ENCODE measurements at places on chromosomes 11 and 22.

- DNase-seq: no peak
These were observed 279.7 kb downstream of the SWAP70 start for GRCh38 chr11:9943386-9944110.

- DNase-seq: no peak
These were observed 96.5 kb downstream of the NXPE2 start for GRCh38 chr11:114774599-114775361.

GRCh38 chr11:86818462-86819192 lies 18.3 kb downstream of the PRSS23 start:
- DNase-seq: no peak

- DNase-seq: no peak
These were observed 29.0 kb downstream of the TIMP3 start for GRCh38 chr22:32830473-32830872.

DNA sequence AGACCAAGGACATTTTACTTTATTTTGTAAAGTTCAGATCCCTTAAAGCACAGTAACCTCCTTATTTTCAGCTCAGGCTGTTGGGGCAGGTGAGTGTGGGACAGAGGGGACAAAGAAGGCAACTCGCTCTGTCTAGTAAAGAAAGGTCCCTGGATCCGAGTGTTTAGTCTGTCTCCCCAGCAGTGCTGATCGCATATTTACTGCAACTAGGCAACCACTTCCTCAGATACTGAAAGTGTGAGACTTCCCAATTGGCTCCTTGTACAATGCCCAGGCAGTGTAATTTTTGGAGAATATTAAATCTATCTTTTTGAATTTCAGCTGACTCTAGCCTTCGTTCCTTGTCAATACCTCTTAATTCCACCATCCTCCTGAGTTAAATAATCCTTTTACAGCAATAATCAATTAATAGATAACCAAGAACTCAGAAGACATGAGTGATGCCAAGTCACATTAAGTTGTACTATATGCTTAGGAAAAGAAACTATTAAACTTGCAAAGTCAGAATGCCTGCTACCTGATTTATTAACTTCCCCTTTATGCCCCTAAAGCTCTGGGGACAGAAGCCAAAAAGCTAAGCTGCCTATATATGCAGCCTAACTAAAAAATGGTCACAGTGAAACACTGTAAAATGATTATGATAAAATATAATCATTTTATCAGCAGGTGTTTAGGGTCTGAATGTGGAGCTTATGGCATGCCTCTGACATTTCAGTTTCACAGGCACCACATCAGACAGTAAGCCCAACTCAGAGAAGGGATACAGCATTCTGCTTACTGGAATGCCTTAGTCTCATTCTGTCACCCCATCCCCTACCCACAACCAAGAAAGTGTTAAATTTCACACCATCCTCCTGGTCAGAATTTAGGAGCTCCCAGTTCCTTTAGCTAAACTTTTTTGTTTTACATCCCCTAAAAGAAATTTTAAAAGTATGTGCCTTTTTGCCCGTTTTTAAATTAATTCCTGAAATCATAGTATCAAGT lies 138.7 kb downstream of the TRIM44 start:
- DNase-seq: no peak

- DNase-seq: no peak
These were observed 27.0 kb upstream of the AMOTL1 start for GRCh38 chr11:94741022-94741679.

DNA sequence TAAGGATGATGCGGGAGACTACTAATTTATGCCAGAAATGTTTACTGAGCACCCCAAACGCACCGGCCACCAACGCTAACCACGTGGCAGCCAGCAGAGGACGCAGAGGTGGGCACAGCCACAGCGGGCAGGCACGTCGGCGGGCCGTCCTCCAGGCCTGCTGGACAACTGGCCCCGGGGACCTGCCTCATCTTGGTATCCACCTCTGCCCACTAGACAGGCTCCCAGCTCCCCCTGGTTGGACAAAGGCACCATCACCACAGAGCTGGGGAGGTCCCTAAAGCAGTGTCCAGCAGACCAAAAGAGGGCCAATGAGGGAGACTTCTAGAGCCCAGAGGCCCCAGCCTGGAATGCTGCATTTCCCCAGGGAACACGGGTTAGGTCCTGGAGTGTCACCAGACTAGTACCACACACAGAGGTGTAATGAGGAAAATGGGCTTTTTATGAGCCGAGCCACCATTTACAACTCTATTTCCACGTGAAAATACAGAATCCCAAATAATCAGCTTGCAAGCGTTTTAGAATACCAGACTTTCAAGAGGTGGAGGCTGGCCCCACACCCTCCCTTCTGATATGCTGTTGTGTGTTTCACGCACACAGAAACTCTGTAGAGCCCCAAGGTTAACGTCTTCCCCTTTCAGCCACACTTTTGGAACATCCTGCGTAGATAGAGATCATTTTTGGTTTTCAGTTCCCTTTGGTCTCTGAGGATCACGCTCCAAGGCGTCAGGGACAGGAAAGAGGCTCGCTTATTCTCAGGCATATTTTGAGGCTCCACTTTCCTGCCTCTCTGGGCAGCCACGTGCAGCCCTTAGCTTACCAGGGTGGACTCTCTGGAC lies 23.7 kb upstream of the BID start:
- peak; percentile 64 for DNase-seq

DNA sequence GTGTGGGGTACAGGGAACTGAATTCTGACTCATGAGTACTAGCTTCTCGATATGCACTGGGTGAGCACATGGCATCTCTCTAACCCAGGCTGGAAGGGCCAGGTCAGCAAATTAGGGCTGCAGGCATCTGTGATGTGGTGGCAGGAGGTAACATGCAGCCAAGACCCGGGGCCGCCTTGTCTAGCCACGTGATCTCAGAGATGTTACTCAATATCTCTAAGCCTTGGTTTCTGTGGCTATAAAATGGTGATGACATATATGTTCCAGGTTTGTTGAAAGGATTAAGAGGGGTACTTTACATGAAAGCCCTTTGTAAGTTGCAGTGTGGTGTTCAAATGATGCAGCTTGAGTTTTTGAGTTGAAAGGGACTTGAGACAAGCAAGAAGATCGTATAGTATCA lies 3.2 kb downstream of the ST14 start:
- no peak for DNase-seq

- DNase-seq: no peak
These were observed 117.8 kb downstream of the C11orf91 start for GRCh38 chr11:33582636-33583325.

- no peak for DNase-seq
These were observed 16.5 kb downstream of the SLC22A12 start for GRCh38 chr11:64607381-64607985.

GRCh38 chr11:12784445-12784844 lies 110.2 kb downstream of the TEAD1 start:
- DNase-seq: no peak

GRCh38 chr11:134020598-134020997 lies 48.3 kb upstream of the JAM3 start:
- no peak for DNase-seq

- no peak for DNase-seq
These were observed 1.5 kb upstream of the SIPA1 start for GRCh38 chr11:65636108-65637031.

DNA sequence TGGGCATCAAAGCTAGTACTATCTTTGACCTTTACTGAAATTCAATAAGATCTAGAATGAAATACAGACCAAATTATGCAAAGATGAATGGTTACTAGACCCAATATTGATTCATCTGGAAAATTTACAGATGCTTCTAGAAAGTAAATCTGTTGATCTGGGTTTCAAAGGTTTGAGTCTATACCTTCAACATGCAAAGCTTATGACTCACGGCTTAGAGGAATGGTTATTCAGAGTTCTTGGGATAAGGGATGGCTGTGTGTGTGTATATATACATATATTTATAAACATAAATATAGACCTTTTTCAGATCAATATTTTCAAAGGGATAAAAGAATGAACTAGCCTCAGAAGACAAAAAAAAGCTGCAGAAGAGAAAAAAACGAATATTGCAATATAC lies 1.3 kb downstream of the SPTY2D1 start:
- DNase-seq: no peak

DNA sequence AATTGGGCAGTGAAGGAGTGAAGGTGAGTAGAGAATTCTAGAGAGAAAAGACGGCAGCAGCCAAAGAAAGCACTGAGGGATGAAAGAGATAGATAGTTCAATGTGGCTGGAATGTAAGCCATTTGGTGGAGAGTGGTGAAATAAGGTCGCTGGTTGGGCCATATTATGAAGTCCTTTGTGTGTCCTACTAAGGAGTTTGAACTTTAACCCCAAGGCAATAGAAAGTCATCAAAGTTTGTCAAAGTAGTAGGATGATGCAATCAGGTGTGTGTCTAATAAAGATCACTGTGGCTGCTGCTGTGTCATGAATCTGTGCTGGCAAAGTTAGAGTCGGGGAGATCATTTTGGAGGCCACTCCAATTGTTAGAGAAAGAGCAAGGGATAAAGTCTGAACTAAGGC lies 18.7 kb downstream of the RNF121 start:
- DNase-seq: no peak

- no peak for DNase-seq
These were observed 96.0 kb downstream of the WNT7B start for GRCh38 chr22:45880716-45881523.

GRCh38 chr22:19730655-19731360 lies 7.5 kb downstream of the GP1BB start:
- peak; percentile 71 for DNase-seq

GRCh38 chr11:79940974-79941735 lies 500.3 kb upstream of the TENM4 start:
- DNase-seq: no peak

GRCh38 chr11:1763796-1764661 lies at the start of gene CTSD:
TSS of gene CTSD (minus strand) at chr11:1763927. CDS start at chr11:1763859, 68 bp downstream.
- peak; percentile 100 for DNase-seq

DNA sequence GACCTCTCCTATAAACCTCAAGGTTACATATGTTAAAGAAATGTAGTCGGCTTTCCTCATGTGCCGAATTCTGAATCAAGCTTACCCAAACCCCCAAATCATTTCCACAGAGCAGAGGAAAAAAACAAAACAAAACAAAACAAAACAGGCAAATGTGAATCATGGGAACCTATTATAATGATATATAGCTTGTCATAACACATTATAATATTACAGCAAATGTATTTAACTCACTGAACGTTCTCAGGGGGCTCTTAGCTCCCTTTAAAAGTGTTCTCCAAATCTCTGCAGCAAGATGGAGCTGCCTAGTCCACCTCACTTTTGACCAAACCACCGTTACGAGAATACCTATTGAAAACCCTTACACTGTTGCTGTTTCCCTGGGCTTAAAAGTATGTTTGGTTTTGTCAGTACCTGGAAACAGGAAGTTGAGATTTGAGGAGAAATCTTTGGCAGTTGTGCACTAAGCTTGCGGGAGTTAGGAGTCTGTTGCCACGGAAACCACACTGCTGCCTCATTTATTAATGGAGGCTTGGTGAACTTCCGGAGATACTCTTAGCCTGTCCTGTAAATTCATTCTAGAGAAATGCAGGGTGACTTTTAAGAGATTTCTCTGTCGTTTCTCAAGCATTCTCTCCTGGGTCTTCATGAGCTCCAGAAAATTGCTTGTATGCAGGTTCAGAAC lies 167.0 kb upstream of the RASSF10 start:
- no peak for DNase-seq

- no peak for DNase-seq
These were observed 449.9 kb downstream of the OPCML start for GRCh38 chr11:133082453-133082781.

DNA sequence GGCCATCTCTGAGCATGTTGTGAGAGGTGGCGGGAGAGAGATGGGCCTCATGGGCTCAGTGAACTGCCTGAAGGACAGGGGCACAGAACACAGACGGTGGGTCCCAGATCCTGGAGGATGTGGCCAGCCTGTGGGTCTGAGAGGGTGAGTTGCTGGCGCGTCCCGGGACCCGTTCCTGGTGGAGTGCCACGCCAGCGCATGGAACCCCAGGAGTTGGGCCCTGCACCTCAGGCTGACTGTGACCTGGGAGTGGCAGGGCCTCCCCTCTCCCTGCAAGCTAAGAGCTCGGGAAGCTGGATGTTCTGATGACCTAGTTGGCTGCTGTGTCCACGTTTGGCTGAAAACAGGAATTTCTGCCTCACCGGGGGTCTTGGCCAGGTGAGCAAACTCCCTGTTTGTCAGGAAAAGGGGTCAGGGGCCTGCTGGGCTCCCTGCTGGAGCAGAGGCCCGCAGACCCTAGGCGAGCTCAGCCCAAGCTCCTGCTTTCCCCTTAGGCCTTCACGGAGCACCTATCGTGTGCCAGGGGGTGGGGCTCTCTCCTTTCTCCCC lies 15.0 kb downstream of the LRRC32 start:
- no peak for DNase-seq

- no peak for DNase-seq
These were observed 21.4 kb upstream of the CRTAM start for GRCh38 chr11:122816761-122817520.

GRCh38 chr22:19876314-19876940 lies 21.8 kb upstream of the GNB1L start:
- no peak for DNase-seq

- DNase-seq: no peak
These were observed 3.6 kb downstream of the TNRC6B start for GRCh38 chr22:40181323-40181722.

- no peak for DNase-seq
These were observed 27.3 kb upstream of the WNT7B start for GRCh38 chr22:46004105-46004866.

GRCh38 chr11:128727796-128728431 lies 34.0 kb downstream of the FLI1 start:
- DNase-seq: no peak

DNA sequence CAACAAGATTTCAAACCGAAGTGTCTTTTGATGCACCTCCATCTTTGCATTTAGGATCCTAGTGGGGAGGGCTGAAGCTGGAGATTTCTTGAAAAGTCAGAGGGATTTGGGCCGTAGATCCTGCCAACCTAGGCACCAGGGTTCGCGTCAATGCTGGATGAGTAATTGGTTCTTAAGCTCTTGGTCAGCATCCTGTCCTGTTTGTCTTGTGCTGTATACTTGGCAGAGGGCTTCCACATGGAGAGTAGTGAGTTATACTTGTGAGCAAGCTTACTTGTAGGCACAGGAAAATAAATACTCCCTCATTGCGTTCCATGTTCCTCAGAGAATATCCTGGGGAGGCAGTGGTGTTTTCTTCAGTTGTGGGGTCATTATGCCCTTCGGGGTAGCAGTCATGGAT lies 12.6 kb downstream of the INSC start:
- no peak for DNase-seq

- no peak for DNase-seq
These were observed 21.9 kb upstream of the TMPRSS4 start for GRCh38 chr11:118054712-118055640.

- no peak for DNase-seq
These were observed 25.0 kb downstream of the KRTAP5-5 start for GRCh38 chr11:1654388-1655167.

DNA sequence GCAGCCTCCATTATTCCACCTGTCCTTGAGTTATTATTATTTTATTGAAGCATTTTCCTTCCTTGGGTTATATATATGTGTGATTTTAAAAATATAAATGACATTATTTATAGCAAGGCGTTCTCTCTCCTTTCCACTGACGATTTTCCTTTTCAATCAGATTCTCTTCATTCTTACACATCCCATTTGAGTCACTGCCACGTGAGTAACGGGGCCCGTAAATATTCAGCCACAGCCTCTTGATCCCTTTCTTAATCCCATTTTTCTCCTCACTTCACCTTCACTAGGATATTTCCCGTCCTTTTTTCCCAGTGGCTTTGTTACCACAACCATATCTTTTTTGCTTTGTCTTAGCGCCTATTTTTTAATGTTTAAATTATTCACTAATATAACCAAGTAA lies 396.2 kb downstream of the NTM start:
- no peak for DNase-seq

- DNase-seq: no peak
These were observed 33.4 kb upstream of the PTPRJ start for GRCh38 chr11:47946682-47947559.
